CD4-positive, alpha-beta T cell treated with Interleukin-6 at 100 ng/mL for 8 hours (primary cell): ENCODE measurements at places on chromosomes 12 and 14.

DNA sequence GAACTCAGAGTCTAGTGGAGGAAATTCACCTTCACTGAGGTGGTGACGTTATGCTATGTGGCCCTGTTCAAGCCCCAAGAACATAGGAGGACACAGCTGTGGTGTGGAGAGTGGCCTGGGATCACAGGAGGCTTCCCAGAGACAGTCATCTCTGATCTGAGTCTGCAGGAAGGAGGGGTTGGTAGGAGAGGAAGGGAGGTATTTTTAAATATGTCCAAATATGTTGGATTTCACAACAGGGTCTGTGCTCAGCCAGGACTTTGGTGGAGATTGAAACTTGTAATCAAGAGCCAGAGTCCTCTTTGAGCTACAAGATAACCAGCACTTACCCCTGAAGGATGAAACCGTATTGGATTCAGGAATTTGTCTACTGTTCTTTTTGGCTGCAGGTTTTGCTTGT, 26.4 kb upstream of the MED13L start:
- DNase-seq: no peak

- no peak for DNase-seq
Observed at GRCh38 chr14:30564868-30565248, 5.9 kb downstream of the G2E3 start.

- no peak for DNase-seq
Observed at GRCh38 chr12:121196902-121197301, 13.0 kb upstream of the P2RX4 start.

GRCh38 chr14:50060871-50061663, 55.3 kb downstream of the VCPKMT start:
- DNase-seq: peak; percentile 37

GRCh38 chr12:128353301-128353700, 86.3 kb downstream of the TMEM132C start:
- DNase-seq: no peak
